ENCODE measurements at places on chromosomes 7 and 10.
A peak's percentile ranks its signal among the peaks of the same experiment; 100 is the strongest.

DNA sequence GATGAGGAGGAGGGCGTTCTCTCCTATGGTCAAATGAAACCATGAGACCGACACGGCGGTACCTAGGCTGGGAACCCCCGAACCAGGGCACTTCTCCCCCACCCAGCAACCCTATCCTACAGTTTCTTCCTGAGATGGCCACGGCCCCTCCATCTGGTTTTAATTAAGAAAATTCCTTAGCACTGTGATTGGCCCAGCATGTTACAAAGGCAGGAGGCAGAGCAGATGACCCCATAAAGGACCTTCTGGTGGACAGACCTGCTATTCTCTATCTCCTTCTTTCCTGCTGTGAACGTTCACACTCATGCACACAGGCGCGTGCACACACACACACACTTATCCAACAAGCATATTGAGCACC is 129.4 kb downstream of the RGS10 start:
- no peak for DNase-seq

- DNase-seq: no peak
Measured at GRCh38 chr7:144987686-144988085, 151.8 kb upstream of the TPK1 start.

- DNase-seq: no peak
Measured at GRCh38 chr7:141660259-141660658, 41.7 kb downstream of the DENND11 start.

- DNase-seq: no peak
Measured at GRCh38 chr10:117334066-117334465, 41.2 kb downstream of the PDZD8 start.

- peak; percentile 78 for DNase-seq
Measured at GRCh38 chr10:28089467-28089866, 90.6 kb upstream of the ODAD2 start.

GRCh38 chr7:66522518-66522917 is 106.2 kb upstream of the KCTD7 start:
- no peak for DNase-seq

DNA sequence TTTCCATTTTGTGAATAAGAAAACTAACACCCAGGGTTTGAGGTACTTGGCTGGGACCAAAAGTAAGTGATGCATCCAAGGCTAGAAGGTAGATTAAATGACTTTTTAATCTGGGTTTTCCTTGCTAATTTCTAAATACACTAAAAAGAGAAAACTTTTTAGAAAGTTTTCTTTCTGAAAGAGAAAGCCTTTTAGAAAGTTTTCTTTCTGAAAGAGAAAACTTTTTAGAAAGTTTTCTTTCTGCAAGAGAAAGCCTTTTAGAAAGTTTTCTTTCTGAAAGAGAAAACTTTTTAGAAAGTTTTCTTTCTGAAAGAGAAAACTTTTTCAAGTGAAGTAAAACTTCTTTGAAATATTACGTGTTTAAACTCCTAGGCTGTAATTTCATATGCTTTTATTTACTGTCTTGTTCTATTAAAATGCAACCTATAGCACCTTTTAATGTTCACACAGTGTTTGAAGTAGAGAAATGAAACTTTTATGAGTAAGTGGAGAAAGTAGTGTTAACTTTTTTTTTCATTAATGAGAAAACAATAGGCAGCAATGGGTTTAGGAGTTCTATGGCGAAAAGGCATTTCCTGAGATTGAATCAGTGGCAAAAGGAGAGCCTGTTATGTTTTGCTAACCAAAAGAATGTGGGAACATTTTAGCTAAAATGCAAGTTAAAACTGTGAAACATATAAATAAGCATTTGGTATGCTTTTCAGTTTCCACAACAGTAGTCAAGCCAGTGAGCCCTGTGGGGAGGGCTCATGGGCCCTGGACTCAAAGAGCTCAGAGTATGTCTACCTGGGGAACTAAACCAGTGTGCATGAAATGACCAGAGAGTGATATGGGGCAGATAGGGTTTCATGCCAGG is 103.7 kb downstream of the RBM20 start:
- no peak for DNase-seq

DNA sequence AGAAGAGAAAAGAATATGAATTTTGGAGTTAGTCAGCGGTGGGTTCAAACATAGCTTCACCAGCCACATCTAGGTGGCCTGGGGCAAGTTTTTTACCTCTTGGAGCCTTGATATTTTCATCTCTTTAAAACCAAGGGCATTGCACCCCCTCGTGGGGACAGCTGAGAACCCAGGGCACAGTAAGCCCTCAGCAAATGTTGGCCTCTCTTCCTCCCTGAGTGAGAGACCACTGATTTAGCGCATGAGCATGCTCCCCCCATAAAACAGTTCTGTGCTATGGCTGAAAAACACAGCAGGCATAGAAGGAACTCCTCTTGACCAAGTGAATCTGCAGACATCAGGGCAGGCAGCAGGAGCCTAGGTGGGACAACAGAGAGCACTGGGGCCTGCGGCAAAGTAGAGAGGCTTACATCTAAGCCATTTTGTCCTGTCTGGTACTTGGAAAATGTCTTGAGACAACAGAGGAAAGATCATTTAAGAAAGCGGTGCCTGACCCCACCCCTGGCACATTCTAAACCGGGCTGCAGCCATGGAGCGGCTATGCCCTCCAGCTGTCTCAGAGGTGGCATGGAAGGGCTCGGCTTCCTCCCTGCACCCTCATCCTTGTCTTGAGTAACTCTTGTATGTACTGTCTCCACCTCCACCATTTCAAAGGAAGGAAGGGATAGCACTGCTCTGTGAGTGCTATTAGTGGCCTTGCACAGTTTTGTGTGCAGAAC is 94.7 kb downstream of the ARHGAP22 start:
- no peak for DNase-seq

Data from SW 1271 (cell line).